ENCODE measurements at places on chromosomes 3 and 15. TPM values are rescaled to one million over a fixed set of nuclear protein-coding genes. Genes with fewer than 3 reads are reported as not detected.

The GCSAM gene
- total RNA-seq = not detected

The GPR149 gene
- not detected for total RNA-seq

The AADACL2 gene
- not detected for total RNA-seq

The TTLL13 gene
- total RNA-seq = not detected

The EPHA3 gene
- total RNA-seq = 0.21 TPM

The TF gene
- total RNA-seq = 0.76 TPM

The PCYT1A gene
- 27.0 TPM for total RNA-seq

The MYD88 gene
- 42.6 TPM for total RNA-seq

The HGD gene
- total RNA-seq = not detected

The AQP9 gene
- total RNA-seq = not detected

The ANKDD1A gene
- 9.3 TPM for total RNA-seq

The CAMK2N2 gene
- total RNA-seq = 1.5 TPM

The HTR3E gene
- not detected for total RNA-seq

The TRIP4 gene
- 10.3 TPM for total RNA-seq

The DCBLD2 gene
- 75.4 TPM for total RNA-seq

The HRG gene
- total RNA-seq = not detected

The TMIE gene
- 0.16 TPM for total RNA-seq

The SERPINI2 gene
- total RNA-seq = 2.5 TPM

The TGM4 gene
- total RNA-seq = not detected

The CILP gene
- 0.03 TPM for total RNA-seq

The MUSTN1 gene
- not detected for total RNA-seq

The PRKCI gene
- total RNA-seq = 124 TPM

The LMAN1L gene
- total RNA-seq = not detected

The RNF111 gene
- 24.5 TPM for total RNA-seq

The TEX55 gene
- total RNA-seq = 0.27 TPM

The MUC20 gene
- total RNA-seq = not detected

The ESYT3 gene
- 7.4 TPM for total RNA-seq

The PP2D1 gene
- total RNA-seq = not detected

The CLEC3B gene
- total RNA-seq = not detected

The UCN2 gene
- total RNA-seq = 0.17 TPM

The UMPS gene
- total RNA-seq = 50.9 TPM

The FBXO40 gene
- 0.23 TPM for total RNA-seq

The ABI3BP gene
- total RNA-seq = 0.39 TPM

The PARP14 gene
- 26.0 TPM for total RNA-seq

The TLR9 gene
- not detected for total RNA-seq

The NEIL1 gene
- 9.7 TPM for total RNA-seq

The ROBO1 gene
- total RNA-seq = 78.3 TPM

The SLC7A14 gene
- 0.49 TPM for total RNA-seq

The ABHD5 gene
- total RNA-seq = 12.7 TPM

The GABRR3 gene
- not detected for total RNA-seq

The ASB14 gene
- not detected for total RNA-seq

The PCLAF gene
- total RNA-seq = 52.7 TPM

The LRRIQ4 gene
- not detected for total RNA-seq

The FEZF2 gene
- total RNA-seq = not detected

The LRRK1 gene
- 4.4 TPM for total RNA-seq

The C15orf62 gene
- total RNA-seq = 0.08 TPM

The NR1I2 gene
- 4.4 TPM for total RNA-seq

The CLRN1 gene
- total RNA-seq = 0.93 TPM

The CPB1 gene
- not detected for total RNA-seq

The ACTL6A gene
- total RNA-seq = 117 TPM

The UBAP1L gene
- 1.4 TPM for total RNA-seq

The CMTM8 gene
- total RNA-seq = 24.5 TPM

The CISH gene
- 3.6 TPM for total RNA-seq

The ITIH1 gene
- not detected for total RNA-seq

The ITGA11 gene
- 0.03 TPM for total RNA-seq

The SI gene
- not detected for total RNA-seq

The GHSR gene
- total RNA-seq = not detected

The ARL14 gene
- total RNA-seq = not detected

Data from GM23338 (cell line).